ENCODE measurements at places on chromosomes 16 and 17.

GRCh38 chr17:15462976-15463772 lies 4.2 kb downstream of the CDRT4 start:
- no peak for DNase-seq

GRCh38 chr16:23423496-23424049 lies 29.4 kb downstream of the COG7 start:
- no peak for DNase-seq

- no peak for DNase-seq
These were observed 378.0 kb upstream of the C16orf82 start for GRCh38 chr16:26688699-26689098.

GRCh38 chr17:66200685-66201092 lies 8.8 kb upstream of the CEP112 start:
- no peak for DNase-seq

DNA sequence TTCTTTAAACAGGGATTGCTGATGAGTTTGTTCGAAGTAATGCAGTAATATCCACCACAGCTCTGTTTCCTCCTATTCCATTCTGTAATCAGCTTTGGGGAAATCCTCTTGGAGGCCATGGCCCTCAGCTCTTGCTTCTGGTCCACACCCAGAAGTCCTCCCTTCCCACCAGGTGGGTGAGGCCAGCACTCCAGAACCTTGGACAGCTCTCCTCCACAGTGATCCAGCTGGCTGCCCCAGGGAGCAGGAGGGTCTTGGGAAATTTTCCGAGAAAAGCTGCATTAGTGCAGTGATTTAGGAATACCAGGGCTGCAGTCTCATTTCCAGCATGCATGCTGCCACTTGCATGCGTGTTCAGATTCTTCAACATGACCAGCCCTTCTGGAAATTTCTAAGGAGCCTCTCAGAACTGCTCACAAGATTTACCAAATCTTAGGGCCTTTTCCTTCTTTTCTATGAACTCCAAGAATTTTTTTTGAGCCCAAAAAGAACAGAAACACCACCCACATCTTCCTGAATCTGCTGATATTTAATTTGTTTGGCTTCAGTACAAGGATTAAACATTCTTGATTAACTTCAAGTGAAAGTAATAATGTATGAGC lies 4.2 kb downstream of the SMPD3 start:
- DNase-seq: no peak

- DNase-seq: no peak
These were observed 20.7 kb downstream of the GSG1L start for GRCh38 chr16:28042811-28043210.

- DNase-seq: no peak
These were observed 186.0 kb upstream of the ZFHX3 start for GRCh38 chr16:73233846-73234424.

GRCh38 chr17:62819511-62820221 lies 11.6 kb upstream of the MARCHF10 start:
- DNase-seq: no peak
